ENCODE measurements at places on chromosomes 7 and 10. TPM values are rescaled to one million over a fixed set of nuclear protein-coding genes. Genes with fewer than 3 reads are reported as not detected.

DNA sequence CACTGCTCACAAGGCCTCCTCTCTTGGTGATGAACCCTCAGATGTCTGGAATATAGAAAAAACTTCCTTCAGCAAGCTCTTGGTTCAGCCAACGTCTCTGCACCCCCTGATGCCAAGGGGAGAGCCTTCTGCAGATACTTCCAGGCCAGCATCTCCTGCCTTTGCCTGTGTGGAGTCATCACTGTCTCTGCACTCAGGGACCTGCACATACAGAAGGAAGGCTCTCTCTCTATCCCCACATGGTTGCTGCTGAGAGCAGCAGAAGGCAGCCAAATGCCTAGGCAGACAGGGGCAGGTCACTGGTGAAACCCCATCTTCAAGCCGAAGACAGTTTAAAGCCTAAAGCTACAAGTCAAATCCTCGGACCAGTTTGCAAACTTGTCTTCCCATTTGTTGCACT, 137.6 kb downstream of the WDR11 start:
- no peak for DNase-seq
- H3K27me3 ChIP-seq, result no peaks in the 10 kb centered on the region
- H3K27ac ChIP-seq, result no peak overlapping the region

DNA sequence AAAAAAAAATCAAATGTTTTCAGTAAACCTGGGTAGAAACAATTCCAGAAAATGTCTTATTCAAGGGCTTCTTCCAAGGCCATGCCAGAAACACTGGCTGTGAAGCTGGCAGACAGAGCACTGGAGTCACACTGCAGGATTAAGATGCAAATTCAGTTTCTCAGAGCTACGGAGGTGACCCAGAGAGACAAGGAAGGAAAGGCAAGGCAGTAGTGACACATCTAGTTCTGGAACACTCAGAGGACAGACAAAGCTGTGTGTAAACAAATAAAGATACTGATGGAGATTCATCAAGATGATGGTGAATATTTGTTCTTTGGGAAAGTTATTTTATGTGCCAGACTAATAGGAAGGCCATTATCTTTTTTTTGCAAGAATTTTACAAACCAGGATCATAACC, 608.3 kb upstream of the C7orf33 start:
- no peak overlapping the region for H3K4me3 ChIP-seq
- DNase-seq, result no peak
- H3K4me1 ChIP-seq, result no peaks in the 10 kb centered on the region

GRCh38 chr7:83305027-83305426, 142.3 kb upstream of the PCLO start:
- no peaks in the 10 kb centered on the region for H3K27me3 ChIP-seq
- no peak for DNase-seq
- no peaks in the 10 kb centered on the region for H3K36me3 ChIP-seq
- no peak overlapping the region for H3K27ac ChIP-seq
- H3K4me3 ChIP-seq, result no peak overlapping the region

DNA sequence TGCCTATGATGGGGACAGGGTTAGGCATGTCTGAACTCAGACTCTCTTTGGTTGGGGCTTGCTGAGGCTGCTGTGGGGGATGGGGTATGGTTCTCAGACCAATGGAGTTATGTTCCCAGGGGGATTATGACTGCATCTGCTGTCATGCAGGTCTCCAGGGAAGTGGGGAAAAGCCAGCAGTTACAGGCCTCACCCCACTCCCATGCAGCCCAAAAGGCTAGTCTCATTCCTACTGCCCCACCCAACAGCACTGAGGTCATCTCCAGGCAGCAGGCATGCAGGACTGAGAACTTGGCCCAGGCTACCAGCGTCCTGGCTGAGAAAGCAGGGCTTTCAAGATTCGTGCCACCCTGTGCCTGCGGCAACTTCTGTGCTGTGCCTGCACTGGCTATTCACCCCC, 373.3 kb downstream of the HTR7 start:
- H3K4me1 ChIP-seq, result no peaks in the 10 kb centered on the region
- H3K4me3 ChIP-seq, result no peak overlapping the region
- H3K36me3 ChIP-seq, result no peaks in the 10 kb centered on the region
- no peak overlapping the region for H3K27ac ChIP-seq

GRCh38 chr10:93629647-93630305, 17.4 kb downstream of the PDE6C start:
- DNase-seq, result no peak
- no peaks in the 10 kb centered on the region for H3K36me3 ChIP-seq
- H3K4me1 ChIP-seq, result no peaks in the 10 kb centered on the region
- no peaks in the 10 kb centered on the region for H3K27me3 ChIP-seq
- no peak overlapping the region for H3K4me3 ChIP-seq

- H3K4me1 ChIP-seq, result no peaks in the 10 kb centered on the region
- no peaks in the 10 kb centered on the region for H3K36me3 ChIP-seq
- DNase-seq, result no peak
- H3K27me3 ChIP-seq, result no peaks in the 10 kb centered on the region
- no peak overlapping the region for H3K4me3 ChIP-seq
Measured at GRCh38 chr7:148466120-148466519, 124.4 kb upstream of the C7orf33 start.

- no peak for DNase-seq
- no peaks in the 10 kb centered on the region for H3K36me3 ChIP-seq
- H3K27ac ChIP-seq, result peak overlapping the region; percentile 56
- H3K4me3 ChIP-seq, result no peak overlapping the region
- peaks cover 52% of the 10 kb centered on the region for H3K4me1 ChIP-seq
Measured at GRCh38 chr10:80530251-80530650, 7.5 kb upstream of the SH2D4B start.

- H3K27me3 ChIP-seq, result no peaks in the 10 kb centered on the region
- no peak overlapping the region for H3K27ac ChIP-seq
- H3K4me3 ChIP-seq, result no peak overlapping the region
- no peaks in the 10 kb centered on the region for H3K4me1 ChIP-seq
- H3K36me3 ChIP-seq, result no peaks in the 10 kb centered on the region
Measured at GRCh38 chr10:113264333-113265131, 288.3 kb upstream of the HABP2 start.

GRCh38 chr10:86363184-86363832, 3.3 kb downstream of the GRID1 start:
- peak overlapping the region; percentile 36 for H3K4me3 ChIP-seq
- peaks cover 50% of the 10 kb centered on the region for H3K27me3 ChIP-seq
- DNase-seq, result peak; percentile 73
- no peaks in the 10 kb centered on the region for H3K36me3 ChIP-seq

DNA sequence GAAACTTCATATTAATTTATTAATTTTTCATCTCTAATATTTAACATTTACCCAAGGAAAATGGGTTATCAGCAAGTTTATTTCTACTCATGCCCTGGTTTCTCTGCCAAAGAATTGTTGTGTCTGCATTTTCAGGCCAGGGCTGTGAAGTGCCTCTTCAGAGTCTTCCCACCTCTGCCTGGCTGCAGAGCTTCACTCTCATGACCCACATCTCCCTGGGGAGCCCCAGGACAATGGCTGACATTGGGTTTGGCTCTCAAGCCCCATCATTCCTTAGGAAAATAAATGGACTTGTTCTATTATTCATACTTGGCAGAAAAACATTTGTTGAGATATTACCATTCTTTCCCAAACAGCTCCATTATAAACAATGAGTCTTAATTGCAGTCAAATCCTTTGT, 30.3 kb downstream of the CACNA2D1 start:
- no peak overlapping the region for H3K4me3 ChIP-seq
- no peaks in the 10 kb centered on the region for H3K27me3 ChIP-seq
- no peak for DNase-seq
- no peaks in the 10 kb centered on the region for H3K4me1 ChIP-seq
- H3K36me3 ChIP-seq, result no peaks in the 10 kb centered on the region
- no peak overlapping the region for H3K27ac ChIP-seq

DNA sequence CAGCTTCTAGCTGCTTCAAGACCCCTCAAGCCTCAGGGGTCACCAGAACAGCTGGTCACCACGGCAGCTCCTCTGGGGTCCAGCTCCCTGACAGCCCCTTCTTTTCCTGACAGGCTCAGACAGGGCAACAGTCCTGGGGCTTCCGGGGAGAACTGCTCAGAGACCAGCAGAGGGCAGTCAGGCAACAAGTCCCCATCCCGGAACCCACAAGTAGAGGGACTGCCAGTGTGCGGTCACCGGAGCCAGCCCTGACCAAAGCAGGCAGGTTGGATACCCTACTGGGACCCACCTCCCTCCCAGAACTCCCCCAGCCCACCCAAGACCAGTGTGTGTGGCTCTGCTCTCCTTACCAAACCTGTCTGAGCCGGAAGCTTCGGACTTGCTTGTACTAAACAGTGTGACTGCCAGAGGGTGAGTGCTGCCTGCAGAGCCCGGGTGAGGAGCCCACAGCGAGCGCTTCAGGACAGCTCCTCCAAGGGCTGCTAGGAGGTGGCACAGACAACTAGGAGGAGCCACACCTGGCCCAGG, 40.3 kb downstream of the YKT6 start:
- peak; percentile 70 for DNase-seq
- H3K36me3 ChIP-seq, result no peaks in the 10 kb centered on the region
- H3K4me1 ChIP-seq, result peaks cover 9% of the 10 kb centered on the region
- H3K4me3 ChIP-seq, result no peak overlapping the region

DNA sequence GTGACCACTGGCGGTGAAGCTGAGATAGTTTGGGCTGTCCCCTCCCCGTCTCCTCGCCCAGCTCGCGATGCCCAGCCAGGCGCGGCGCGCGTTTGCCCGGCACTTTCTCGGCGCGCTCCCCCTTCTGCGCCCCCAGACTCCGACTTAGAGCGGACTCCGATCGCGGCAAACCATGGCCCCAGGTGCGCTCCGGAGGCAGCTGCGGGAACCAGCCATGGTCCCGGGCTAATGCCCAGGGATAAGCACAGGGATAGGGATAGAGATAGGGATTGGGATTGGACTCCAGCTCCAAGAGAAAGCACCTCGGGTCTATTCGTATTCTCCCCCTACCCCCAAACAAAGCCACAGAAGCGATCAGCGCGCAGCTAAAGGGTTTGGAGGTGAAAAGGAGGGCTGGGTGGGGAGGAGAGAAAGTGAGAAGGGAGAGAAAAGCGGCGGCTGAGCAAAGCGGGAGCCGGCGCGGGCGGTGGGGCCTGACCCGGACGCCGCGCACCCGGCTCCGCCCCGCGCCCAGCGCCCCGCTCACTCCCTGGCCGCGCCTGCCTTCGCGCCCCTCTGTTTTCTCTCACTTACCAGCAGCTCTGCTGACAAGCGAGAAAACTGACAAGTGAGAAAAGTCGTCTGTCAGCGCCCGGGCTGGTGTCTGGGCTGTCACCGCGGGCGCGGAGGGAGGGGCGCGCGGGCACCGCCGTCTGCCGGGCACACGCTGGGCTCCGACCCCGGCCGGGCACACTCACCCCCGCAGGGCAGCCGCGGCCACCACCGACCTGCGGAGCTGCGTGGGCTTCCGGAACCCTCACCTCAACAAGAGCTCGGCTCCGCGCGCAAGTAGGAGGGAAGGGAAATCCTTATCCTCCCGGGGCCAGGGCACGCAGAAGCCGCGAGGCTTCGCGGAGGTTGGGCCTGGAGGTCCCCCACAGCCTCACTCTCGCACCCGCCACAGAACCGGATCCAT, at the start of gene PDE1C:
Gene PDE1C (minus strand): TSS at position 2 of the 955 bp plus-strand sequence.
- H3K36me3 ChIP-seq, result no peaks in the 10 kb centered on the region
- peaks cover 30% of the 10 kb centered on the region for H3K27me3 ChIP-seq
- H3K27ac ChIP-seq, result peak within 1 kb of the TSS; percentile 68
- H3K4me3 ChIP-seq, result peak within 1 kb of the TSS; percentile 59
- DNase-seq, result no peak

DNA sequence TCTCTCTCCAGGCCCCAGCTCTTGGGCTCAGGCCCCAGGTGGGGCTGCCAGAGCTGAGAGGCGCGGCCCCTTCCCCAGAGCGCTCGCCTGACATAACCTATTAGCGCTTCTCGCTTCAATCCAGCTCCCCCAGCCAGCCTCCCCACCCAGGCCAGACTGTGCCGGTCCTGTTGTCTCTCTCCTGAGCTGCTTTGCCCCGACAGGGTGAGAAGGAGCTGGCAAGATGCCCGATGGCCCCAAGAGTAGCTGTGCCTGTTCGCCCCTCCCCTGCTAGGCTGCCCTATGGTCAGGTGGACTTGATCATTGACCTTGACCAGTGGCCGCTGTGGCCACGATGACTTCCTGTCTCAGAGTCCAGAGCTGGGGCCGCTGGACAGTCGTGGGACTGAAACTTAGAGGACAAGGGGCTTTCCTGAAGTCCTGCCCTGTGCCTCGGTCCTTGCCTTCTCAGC, 9.1 kb downstream of the TMEM270 start:
- peak overlapping the region; percentile 21 for H3K27ac ChIP-seq
- no peak overlapping the region for H3K4me3 ChIP-seq
- no peaks in the 10 kb centered on the region for H3K27me3 ChIP-seq
- no peak for DNase-seq
- peaks cover 36% of the 10 kb centered on the region for H3K4me1 ChIP-seq
- no peaks in the 10 kb centered on the region for H3K36me3 ChIP-seq

DNA sequence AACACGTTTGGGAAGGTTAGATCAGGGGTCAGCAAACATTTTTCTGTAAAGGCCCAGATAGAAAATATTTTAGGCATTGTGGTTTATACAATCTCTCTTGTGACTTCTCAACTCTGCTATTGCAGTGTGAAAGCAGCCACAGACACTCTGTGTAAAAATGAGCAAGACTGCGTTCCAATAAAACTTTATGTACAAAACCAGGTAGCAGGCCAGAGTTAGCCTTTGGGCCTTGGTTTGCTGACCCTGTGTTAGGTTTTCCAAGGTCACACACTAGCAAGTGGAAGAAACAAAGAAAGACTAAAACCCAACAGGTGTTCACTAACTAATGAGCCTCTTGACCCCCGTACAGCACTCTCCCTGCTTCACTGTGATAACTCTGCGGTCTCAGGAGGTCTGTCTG, 14.9 kb upstream of the PAXIP1 start:
- no peaks in the 10 kb centered on the region for H3K36me3 ChIP-seq
- H3K4me1 ChIP-seq, result no peaks in the 10 kb centered on the region
- no peaks in the 10 kb centered on the region for H3K27me3 ChIP-seq
- H3K27ac ChIP-seq, result no peak overlapping the region
- no peak overlapping the region for H3K4me3 ChIP-seq

The GJD4 gene
- total RNA-seq, result not detected

The KCP gene
- total RNA-seq, result 1.3 TPM

The GIMAP8 gene
- 44.4 TPM for total RNA-seq

The PAPSS2 gene
- 137 TPM for total RNA-seq

The MRM2 gene
- total RNA-seq, result 22.6 TPM
